ENCODE measurements at places on chromosomes 12 and 14.
A peak's percentile ranks its signal among the peaks of the same experiment; 100 is the strongest.

DNA sequence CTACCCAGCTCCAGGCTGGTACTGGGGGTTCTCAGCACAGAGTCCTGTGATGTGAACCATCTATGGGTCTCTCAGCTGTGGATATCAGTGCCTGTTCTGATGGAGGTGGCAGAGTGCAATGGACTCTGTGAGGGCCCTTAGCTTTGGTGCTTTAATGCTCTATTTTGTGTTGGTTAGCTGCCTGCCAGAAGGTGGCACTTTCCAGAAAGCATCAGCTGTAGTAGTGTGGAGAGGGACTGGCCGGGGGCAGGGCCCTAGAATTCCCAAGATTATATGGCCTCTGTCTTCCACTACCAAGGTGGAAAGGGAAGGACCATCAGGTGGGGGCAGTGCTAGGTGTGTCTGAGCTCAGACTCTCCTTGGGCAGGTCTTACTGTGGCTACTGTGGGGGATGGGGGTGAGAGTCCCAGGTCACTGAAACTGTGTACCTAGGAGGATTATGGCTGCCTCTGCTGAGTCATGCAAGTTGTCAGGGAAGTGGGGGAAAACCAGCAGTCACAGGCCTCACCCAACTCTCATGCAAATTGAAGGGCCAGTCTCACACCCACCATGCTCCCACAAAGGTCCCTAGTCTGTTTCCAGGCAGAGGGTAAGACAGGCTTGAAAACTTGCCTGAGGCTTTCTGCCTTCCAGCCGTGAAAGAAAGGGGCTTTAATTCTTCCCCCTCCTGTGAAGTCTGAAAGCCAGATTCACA, 878.1 kb downstream of the C12orf50 start:
- DNase-seq: no peak

DNA sequence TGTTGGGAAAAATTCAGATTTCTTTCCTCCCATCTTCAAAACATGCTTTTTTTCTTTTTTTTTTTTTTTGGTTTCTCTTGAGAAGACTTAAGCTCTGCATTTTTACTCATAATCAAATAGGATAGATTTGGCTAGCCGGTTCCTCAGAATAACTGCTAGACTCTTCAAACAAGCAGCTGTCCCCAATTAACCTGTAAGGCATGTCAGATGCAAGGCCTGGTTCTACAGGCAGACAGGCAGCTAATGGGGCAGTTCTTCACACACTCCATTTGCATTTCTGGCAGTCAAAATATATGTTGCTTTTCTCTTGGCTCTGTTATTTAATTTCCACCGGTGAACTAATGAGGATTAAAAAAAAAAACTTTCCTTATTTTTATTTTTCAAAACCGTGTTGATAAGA, 228.0 kb upstream of the ATP2B1 start:
- DNase-seq: no peak

DNA sequence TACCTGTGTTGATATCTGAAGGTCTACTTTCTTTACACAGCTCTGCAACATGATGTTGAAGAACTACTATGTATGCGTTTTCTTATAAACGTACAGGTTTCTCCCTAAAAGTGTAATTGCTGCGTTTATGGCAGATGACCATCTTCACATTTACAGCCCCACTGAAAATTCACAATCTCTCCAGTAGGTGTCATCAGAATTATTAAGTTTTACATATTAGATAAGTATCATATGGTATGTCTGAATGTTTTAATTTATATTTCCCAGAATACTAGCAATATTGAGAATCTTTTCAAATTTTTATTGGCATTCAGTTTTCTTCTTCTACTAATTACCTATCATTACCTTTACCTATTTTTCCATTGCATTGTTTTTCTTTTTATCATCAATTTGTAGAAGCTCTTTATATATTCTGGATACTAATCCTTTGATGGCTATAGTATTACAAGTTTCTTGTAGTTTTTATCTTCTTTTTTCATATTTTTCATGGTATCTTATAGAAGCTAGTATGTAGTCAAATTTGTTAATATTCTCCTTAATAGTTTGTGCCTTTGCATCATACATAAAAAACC, 123.5 kb downstream of the CAPZA3 start:
- peak; percentile 27 for DNase-seq

DNA sequence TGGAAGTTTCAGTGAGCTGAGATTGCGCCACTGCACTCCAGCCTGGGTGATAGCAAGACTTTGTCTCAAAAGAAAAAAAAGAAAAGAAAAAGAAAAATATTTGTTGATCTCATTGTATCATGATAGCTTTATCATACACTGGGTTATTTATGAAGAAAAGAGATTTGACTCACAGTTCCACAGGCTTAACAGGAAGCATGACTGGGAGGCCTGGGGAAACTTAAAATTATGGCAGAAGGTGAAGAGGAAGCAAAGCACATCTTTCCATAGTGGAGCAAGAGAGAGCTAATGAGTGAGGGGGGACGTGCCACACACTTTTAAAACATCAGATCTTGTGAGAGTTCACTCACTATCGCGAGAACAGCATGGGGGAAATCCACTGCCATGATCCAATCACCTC, 72.7 kb upstream of the FUT8 start:
- no peak for DNase-seq

DNA sequence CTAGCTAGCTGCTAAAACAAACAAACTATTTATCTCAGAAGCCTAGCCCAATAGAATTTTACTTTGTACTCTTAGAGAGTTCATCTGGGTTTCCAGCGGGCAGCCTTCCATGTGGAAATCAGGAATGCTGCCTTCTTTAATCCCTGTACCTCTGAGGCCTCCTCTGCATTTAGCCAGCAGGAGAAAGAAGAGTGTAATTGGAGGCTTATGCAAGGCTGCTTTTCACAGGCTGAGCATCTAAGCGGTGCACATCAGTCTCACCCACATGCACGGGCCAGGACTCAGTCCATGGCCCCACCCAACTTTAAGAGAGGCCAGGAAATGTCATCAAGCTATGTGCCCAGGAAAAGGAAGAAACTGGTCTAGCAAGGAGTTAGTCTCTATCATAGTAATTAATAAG, 14.0 kb upstream of the PTGDR start:
- no peak for DNase-seq

DNA sequence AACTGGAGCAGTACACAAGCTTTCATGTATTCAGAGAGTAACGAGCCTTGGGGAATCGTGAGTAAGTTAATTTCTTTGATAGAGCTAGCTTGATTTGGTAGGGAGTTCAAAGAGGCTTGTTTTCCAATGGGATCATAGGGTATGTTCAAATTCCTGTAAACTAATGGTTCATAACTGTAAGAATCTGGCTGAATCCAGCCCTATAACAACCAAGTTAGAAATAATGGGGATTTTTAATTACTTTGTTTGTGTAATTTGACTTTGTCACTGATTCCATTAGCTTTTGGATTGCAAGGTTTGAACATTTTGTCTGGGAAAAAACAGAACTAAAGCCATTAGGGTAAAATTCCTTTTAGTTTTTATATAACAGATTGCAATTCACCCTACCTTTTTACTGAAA, 94.0 kb downstream of the WNK1 start:
- DNase-seq: no peak

DNA sequence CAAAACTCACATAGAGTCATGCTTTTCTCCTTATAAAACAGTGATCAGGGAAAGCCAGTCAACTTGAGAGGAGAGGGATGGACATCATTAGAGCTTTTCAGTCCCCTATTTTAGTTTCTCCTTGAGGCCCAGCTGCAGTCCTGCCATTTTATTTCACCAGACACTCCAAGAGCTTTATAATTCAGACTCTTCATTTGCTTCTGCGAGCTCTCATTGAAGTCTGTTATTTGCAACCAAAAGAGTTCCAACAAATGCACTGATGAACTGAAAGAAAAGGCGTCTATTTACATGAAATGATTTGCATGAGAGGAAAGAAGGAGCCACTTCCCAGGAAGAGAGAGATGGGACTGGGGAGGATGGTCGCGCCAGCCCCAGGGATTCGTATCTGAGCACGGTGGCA, 86.8 kb downstream of the NDUFA12 start:
- no peak for DNase-seq

GRCh38 chr14:55433880-55434804, 6.3 kb downstream of the TBPL2 start:
- DNase-seq: peak; percentile 45

DNA sequence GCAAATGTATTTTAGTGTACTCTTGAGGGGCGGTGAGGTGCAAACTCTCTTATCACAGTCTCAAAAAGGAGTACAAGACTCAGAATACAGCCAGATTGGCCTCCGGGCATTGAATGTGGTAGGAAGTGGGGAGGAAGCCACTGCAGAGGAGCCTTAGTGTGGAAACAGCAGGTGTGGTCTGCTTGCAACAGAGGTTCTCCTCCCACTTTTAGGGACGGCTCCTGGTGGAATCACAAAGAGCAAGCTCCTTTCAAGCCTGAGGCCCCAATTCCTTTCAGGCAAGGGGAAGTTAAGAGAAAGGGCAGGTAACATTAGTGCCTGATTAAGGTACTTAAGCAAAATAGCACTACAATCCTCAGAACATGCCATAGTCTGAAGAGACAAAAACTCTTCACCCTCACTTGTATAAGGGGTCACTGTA, 23.7 kb upstream of the SLC2A3 start:
- DNase-seq: peak; percentile 86

- no peak for DNase-seq
Measured at GRCh38 chr14:23388996-23389395, 12.2 kb downstream of the CMTM5 start.

GRCh38 chr12:90129366-90130030, 420.9 kb upstream of the ATP2B1 start:
- peak; percentile 26 for DNase-seq

DNA sequence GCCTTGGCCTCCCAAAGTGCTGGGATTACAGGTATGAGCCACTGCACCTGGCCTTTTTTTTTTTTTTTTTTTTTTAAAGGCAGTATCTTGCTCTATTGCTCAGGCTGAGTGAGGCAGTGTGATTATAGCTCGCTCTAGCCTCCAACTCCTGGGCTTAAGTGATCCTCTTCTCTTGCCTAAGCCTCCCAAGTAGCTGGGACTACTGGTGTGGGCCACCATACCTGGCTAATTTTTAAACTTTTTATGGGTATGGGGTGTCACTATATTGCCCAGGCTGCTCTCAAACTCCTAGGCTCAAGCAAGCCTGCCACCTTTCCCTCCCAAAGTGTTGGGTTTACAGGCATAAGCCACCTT, 58.6 kb downstream of the DIP2B start:
- no peak for DNase-seq

GRCh38 chr12:114408471-114408885, 2.5 kb upstream of the TBX5 start:
- DNase-seq: no peak

DNA sequence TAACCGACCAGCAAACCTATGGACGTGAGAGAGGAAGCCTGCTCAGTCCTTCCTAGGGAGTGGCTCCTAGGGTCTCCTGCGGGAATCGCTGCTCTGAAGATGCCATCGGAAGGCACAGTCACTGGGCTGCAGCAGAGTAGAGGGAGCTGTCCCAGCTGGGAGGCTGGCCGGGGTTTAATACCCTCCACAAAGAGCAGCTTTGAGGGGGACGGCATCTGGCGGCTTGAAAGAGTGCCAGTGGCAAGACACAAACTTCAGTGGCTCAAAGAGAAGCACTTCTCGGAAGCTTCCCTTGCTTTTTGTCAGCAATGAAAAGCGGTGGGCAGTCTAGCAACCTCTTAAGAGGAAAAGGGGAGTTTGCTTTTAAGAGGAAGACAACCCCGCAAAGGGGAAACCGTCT, 114.6 kb downstream of the TMEM132C start:
- no peak for DNase-seq

DNA sequence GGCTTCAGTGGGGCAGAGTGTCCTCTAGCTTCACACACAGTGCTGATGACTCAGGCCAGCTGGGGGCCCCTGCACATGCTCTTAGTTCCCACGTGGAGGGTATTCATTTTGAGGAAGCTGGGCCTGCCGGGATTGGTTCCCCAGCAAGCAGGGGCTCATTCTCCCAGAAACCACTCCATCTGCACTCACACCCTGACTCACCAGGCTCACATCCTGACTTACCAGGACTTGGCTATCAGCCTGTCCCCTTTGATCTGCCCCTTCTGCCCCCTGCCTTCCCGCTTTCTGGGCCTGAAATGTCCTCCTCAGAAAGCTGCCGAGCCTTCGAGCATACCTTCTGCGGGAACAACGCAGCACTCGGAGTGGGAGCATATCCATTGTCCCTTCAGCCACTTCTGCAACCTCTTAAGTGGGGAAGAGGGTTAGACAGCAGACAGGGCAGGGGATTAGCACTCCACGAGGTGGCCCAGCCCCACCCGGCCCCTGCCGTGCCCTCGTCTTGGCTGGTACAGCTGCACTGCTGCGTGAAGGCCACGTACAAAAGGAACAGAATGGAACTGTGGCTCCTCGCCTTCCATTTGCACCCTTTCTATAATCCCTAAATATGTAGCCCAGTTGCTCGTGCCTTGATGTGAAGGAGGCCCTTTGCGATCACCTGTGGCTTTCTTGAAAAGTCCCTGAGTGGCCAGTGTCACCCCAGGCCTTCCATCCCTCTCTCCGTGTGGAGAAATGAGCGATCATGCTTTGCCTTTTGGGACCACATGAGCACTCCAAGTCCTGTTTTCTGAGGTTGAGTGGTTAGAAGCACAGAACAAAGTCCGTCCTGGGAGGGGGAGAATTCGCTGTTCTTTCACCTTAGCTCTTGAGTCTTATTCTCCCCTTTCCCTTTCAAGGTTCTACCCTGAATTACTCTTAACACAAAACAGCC, 26.1 kb downstream of the TPCN1 start:
- peak; percentile 61 for DNase-seq

DNA sequence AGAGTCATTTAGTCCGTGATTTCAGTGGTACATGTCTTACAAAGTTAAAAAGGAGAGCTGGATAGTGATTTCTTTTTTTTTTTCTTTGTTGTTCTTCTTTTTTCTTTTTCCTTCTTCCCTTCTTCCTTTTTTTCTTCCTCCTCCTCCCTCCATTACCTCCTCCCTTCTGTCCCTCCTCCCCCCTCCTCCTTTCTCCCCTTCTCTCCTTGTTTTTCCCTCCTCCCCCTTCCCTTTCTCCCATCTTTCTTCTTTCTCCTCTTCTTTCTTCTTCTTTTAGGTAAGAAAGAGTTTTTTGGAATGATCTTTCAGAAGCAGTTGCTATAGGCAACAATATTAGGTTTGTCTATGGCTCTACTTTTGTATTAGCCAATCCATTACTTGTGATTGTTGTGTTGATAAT, 368.6 kb downstream of the RAD51B start:
- no peak for DNase-seq

GRCh38 chr12:10111451-10111850, 12.7 kb upstream of the CLEC1A start:
- no peak for DNase-seq

- peak; percentile 48 for DNase-seq
Measured at GRCh38 chr12:22541496-22542155, 2.7 kb downstream of the C2CD5 start.

DNA sequence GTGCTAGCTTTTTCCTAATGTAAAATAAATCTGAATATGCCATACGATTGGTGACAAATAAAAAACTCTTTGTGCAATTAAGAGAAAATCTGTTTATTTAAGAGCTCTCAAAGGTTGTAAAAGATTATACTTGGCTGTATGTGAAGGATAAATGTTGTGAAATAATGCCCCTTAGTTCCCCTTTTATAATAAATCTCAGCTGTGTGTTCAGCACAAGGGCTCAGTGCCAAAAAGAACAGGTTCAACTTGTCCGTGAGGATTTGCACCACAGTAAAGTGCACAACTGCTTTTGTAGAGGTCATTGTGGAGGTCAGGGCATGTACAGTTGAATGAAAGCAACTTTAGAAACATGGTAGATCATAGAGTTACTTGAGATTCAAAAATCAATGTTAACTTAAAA, 118.6 kb downstream of the TRMT5 start:
- DNase-seq: peak; percentile 17

Data from common myeloid progenitor, CD34-positive (primary cell).